ENCODE measurements at places on chromosomes 7 and 10.
A peak's percentile ranks its signal among the peaks of the same experiment; 100 is the strongest.

DNA sequence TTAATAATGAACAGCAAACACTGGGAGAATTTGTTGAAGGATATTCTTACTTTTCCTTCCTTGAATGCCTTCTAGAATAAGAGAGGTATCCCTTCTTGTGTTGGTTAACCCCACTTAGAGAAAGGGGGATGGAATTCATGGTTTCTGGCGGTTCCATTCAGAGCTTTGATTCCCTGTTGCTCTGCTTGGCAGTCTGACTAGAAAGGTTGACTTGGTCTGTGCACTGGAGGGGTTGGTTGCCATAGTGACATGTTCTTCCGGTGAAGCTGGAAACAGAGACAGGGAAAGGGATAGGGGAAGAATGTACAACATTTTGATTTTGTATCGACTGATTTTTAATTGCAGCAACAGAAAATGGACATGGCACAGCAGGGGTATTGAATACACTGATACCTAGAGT lies 2.5 kb downstream of the TMEM178B start:
- no peak for DNase-seq

DNA sequence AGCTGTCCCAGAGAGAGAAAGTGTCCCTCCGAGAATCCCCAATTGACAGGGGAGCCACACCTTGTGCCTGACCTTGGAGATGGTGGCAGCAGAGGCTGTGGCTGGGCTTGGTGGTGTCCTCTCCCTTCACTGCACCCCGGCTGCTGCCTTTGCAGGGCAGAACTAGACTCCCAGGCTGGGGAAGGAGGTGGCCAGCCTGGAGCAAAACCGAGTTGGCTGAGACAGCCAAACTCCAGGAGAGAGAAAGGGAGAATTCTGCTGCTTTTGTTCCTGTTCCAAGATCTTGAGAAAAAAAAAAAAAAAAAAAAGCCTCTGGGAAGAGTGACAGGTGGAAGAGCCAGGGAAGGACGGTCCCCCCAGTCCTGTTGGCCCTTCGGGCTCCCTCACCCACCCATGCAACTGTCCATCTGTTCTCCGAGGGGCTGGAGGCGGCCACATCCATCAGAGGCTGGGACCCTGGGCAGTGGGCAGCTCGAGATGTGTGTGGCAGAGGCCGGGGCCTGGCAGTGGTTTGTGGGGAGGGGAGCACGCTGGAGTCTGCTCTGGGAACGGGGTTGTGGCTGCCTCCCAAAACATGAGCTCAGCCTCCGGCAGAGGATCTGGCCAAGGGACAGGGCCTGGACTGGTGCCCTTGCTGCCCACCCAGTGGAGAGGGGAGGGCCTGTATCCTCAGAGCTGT lies 35.5 kb downstream of the CLIP2 start:
- no peak for DNase-seq

DNA sequence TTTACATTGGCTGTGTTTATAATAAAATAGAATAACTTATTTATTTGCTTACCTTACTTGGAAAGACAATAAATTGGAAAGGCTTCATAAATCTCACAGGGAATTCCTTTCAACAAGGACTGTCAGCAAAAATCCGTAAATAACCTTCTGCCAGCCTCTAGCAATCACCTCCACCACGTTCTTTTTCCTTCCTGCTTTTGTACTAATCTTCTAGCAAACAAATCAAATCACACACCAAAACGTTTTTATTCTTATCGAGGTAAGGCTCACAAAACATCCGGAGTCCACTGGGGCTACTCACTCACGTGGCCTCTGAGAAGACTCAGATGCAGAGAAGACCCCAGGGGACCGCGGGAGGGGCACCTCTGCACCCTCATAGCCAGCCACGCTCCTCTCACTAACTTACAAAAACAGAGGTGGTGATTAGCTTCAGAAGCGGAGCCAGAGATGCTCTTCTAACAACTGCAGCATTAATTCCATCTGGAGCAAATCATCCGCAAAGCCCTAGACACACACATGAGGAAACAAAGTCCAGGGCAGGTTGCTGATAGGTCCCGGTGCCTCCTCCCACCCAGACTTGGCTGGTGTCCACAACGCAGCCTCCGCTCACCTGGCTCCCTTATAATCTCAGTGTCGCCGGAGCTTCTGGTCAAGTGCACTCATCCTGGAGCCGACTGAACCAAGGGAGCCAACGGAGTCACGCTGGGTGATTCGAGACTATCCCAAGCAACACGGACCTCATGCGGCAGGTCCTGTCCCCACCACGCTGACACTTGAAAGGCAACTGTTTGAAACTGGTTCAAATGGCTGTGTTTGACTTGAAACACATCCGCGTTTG lies 22.5 kb downstream of the CTBP2 start:
- DNase-seq, result no peak

DNA sequence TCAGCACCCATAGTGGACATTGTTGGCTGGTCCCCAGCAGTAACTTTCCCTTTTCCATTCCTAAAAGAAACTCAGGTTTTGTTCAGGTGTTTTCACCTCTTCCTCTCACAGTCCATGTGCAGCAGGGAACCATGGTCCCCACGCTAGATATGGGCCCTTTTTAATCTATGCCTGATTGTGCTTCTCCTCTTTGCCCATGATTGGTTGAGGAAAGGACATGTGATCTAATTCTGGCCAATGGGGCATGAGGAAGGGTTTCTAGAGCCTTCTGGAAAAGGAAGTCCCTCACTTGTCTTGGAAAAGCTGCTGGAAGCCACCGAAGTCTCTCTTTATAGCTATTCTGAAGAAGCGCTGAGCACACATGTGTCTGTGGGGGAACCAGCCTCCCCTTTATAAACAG lies 330.7 kb downstream of the ACTR3B start:
- DNase-seq, result no peak

GRCh38 chr7:78510580-78511188 lies 712.1 kb downstream of the PHTF2 start:
- peak; percentile 77 for DNase-seq

- DNase-seq, result no peak
These were observed 33.5 kb upstream of the RET start for GRCh38 chr10:43043342-43043772.

GRCh38 chr7:157475601-157476000 lies 138.8 kb downstream of the DNAJB6 start:
- no peak for DNase-seq
